ENCODE measurements at places on chromosomes 2 and 18.

DNA sequence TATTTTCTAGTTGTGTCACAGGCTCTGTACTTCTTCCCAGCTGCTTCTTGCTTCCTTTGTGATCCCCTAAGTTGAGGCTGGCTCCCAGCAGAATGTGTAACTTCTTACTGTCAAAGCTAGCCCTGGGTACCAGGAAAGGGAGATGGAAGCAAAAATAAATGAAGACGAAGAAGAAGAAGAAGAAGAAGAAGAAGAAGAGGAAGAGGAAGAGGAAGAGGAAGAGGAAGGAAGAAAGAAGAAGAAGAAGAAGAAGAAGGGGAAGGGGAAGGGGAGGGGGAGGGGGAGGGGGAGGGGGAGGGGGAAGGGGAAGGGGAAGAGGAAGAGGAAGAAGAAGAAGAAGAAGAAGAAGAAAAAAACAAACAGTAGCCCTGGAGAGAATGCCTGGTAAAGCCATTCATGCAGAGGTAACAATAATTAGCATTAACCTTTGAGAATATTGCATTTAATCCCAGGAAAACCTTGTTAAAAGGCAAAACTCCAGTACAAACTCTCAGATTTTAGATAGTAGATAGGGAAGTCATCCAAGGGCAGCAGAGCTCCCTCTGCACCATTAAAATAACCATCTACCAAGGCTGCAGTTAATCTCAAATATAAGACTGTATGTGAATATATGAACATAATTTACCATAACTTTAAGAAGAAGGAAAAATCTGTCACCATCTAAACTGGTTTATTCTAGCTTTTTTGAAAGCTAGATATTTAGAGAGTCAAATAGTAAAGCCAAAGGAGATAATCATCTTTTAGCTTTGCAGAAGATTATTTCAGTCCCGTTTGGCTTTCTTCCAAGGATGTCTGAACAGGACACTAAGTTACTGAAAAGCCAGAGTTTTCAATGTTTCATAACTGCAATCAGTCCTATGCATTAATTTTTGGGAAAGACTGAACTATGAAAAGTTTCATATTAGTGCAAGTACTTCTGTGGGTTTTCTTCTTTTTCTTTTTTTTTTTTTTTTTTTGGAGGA is 44.3 kb upstream of the FBXO11 start:
- no peak for DNase-seq

DNA sequence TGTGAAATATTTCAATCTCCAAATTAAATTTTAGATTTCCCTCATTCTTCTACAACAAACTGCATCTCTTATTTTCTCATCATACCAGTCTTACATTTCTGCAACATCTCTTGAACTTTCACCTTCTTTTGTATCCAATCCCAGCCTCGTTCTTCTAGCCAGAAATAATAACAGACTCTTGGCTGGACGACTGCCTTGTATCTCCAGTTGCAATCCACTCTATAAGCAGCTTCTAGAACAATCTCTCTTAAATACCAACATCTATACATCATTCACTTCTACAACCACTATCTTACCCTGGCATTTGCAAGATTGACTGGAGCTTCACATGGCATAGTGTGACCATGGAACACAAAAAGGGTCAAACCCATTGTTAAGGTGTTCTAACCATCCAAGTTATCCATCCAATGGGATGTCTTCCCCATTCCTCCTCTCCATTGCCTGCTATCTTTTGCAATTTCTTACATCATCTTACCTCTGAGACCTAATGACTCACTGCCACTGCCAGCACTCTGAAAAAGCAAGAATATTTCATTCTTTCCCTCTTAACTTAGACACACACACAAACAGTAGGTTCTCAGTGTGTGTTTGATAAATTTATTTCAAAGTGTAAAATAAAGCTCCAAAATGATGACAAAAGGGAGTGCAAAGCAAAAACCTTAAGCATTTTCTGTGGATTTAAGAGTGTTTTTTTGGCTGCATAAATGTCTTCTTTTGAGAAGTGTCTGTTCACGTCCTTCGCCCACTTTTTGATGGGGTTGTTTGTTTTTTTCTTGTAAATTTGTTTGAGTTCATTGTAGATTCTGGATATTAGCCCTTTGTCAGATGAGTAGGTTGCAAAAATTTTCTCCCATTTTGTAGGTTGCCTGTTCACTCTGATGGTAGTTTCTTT is 145.6 kb downstream of the METTL4 start:
- no peak for DNase-seq

- no peak for DNase-seq
Observed at GRCh38 chr2:219269362-219270054, 9.7 kb upstream of the DNAJB2 start.

GRCh38 chr2:6876309-6876708 is 1.3 kb upstream of the RSAD2 start:
- no peak for DNase-seq

- no peak for DNase-seq
Observed at GRCh38 chr18:9708057-9708433, at the start of gene RAB31. RAB31 (plus strand) TSS chr18:9708301; CDS start chr18:9708406, 105 bp downstream.

DNA sequence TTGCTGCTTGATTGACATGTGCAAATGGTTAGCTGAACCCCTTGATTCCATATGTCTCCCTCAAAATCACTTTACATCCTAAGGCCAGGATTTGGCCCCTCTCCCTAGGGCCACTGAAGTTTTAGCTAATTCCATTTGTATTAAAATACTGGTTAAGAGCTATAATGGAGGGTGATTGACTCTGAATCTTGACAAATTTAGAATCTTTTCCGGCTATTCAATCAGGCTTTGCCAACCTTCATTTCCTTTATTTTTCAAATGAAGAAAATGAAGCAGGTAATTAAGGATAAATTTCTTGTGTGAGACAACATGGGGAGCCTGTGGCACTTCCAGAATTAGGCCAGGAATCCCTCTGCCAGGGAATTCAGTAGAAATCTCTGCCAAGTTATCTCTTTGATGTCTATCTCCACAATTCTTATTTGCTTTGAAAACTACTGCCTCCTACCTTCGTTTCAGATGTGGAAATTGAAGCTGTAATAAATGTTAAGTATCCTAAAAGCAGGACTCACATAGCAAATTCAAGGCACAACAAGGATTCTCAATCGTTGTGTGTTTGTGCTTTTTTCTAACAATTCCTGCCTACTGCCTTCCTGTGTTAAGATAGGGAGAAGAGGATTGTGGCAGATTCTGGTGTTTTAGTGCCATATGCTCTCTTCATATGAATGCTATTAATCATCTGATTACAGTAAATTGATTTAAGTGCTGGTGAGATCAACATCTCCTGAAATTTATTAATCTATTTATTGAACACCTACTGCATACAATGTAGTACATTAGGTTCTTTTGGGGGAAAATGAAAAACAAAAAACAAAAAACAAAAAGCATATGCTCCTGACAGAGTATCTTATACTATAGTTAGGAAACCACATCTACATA is 47.8 kb upstream of the MAP4K3 start:
- no peak for DNase-seq

GRCh38 chr2:42008241-42008921 is 39.4 kb upstream of the PKDCC start:
- DNase-seq: no peak

DNA sequence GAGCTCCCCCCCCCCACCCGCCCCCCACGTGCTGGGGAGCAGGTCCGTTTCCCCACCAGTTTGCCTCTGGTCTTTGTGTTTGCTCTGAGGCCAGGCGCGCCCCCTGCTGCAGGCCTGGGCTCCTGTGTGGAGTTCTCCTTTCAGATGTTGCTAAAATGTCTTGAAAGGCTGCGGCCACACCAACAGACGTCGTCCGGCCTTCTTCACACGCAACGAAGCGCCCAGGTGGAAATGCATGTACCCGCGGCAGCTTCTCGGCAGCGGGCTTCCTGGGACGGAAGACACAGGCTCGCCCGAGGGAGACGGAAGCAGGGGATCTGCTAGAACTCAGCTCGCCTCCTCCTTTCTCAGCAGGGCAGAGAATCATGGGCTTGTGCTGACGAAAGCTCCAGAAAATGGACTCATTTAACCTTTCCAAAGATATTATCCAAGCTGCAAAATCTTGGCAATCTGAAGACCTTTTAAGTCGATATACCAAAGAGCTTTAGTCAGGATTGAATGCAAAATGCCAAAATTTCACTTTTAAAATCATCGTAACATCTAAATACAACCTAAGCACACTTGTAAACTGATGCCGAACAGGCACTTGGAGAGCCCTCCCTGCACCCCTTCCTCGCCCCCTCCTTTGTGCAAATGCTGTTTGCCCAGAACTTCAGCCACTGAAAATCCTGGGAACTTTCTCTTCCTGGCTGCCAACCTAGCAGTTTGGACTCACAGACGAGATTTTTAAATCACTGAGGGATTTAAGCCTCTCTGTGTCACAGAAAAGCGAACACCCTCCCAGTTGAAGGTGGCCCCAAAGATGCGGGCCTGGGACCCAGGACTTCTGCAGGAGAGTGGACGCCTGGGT is 125.5 kb upstream of the ZNF516 start:
- DNase-seq: no peak

- no peak for DNase-seq
Observed at GRCh38 chr2:220270481-220271070, 643.1 kb downstream of the SLC4A3 start.

DNA sequence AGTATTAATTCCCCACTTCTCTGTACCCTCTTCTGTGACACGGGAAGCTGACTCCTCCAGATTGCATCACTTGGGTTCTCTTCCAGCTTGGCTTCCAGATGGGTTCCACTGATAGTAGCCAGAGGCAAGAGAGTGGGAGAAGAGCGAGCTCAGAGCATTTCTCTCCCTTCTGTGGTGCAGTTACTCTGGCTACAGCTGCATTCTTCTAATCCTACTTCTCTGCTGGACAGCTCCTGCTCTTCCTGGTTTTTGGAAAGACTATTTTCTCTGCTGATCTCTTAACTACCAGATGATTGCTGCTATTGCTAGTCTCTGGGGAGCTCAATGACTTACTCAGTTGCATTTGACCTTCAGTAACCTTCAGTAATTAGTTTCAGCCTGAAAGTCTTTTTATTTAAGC is 187.5 kb upstream of the MAP2 start:
- DNase-seq: no peak

DNA sequence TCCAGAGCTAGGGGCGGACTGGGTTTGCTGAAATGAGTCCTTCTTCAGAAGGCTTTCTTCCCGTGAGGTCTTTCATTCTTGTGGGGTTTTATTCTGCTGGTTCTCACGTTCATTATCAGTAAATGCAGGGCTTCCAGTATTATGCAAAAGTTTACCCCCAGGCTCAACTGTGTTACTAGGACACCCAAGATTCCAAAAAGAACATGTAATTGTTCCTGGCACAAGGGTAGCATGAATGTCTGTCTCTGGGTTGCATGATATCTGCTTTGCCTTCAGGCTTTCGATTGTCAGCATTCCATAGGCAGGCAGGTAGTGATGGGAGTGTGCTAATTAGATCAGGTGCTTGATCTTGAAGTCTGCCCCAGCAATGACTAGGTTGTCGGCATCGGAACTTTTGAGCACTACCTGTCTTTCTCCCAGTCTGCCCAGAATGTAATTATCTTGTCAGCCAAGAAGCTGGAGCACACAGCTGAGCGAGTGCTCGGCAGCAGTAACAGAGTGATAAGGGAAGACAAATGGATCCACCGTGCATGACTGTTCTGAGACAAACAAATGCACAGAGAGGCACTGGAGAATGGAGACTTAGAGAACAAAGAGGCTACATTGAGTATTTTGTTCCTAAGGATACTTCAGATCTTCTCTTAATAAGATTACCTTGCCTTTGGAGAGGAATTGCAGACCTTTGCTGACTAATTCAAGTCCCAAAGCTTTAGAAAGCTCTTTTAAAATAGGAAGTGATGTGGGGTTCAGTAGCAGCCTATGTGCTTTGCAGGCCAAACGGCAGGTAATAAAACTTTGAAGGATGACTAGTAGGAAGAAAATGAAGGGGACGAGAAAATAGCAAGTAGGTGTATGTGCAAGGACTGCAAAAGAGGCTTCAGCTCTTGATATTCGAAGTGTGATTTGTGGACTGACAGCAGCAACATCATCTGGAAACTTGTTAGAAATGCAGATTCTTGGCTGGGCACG is 41.9 kb downstream of the ITGB6 start:
- no peak for DNase-seq

DNA sequence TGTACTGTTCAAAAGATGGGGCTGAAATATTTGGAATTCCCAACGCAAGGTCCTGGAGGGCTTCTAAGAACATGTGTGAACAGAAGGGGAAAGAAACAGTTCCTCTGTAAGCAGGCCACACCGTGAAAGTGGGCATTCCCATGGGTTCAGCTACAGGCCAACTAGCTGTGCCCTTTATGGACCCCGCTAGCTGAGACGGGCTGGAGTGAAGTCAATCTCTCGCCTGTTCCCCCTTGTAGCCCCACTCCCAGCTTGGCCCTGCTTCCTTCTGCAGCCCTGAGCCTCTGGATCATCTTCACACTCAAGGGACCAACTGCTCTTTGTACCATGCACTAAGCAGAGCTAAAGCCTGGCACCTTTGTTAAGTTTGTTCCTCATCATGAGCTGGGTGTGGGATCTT is 55.4 kb downstream of the POLR1A start:
- DNase-seq: no peak

GRCh38 chr18:9811978-9812377 is 73.8 kb upstream of the TXNDC2 start:
- no peak for DNase-seq

DNA sequence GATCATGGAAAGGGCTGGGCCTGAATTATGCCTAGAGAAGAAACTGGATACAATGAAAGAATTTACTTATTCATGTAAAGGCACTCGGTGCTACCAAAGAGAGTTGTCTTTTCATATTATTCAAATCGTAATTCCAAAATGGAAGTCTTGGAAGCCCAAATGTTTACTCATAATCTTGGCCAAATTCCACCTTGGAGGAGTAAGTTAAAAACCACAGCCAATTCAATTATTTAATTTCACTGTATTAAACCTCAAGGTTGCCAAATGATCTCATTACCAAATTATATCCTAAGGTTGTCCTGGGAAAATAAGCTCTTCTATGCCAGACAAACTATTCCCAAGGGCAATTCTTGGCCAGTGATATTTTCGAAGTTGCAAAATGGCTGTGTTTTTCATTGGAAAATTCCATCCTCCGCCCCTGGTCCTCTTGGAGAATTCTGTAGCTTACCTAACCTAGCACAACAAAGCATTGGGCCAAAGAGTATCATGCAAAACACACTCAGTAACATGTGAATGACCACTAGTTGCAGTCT is 11.1 kb upstream of the VPS4B start:
- no peak for DNase-seq

- DNase-seq: no peak
Observed at GRCh38 chr2:159098921-159099411, 130.5 kb downstream of the TANC1 start.

DNA sequence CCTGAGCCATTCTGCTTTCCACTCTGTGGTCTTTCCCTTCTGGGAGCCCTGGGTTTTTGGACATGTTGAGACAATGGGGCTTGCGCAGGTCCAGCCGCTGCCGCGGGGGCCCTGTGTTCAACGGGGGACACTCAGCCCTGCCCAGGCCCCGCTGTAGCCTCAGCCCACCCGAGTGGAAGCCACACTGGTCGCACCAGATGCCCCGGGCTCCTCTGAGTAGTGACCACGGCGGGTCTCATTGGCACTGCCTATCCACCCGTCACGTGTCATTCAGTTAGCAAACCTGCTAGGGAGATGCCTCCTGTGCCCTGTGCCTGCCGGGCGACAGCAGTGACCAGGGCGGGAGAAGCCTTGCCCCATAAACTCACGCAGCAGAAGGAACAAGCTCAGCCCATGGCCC is 19.1 kb downstream of the D2HGDH start:
- DNase-seq: no peak

GRCh38 chr2:147374423-147374811 is 470.4 kb upstream of the ACVR2A start:
- no peak for DNase-seq

GRCh38 chr2:209458008-209458979 is 34.4 kb downstream of the MAP2 start:
- DNase-seq: no peak

- DNase-seq: no peak
Observed at GRCh38 chr2:147464737-147465357, 380.0 kb upstream of the ACVR2A start.

GRCh38 chr2:19547321-19547720 is 188.9 kb upstream of the OSR1 start:
- DNase-seq: no peak

Measured in stimulated activated CD8-positive, alpha-beta memory T cell treated with anti-CD3 and anti-CD28 coated beads, Interleukin-7, amount 100 ng/mL, for 24 hours (primary cell).